ENCODE measurements at places on chromosomes 2 and 18.

- DNase-seq, result peak; percentile 18
Measured at GRCh38 chr2:86193901-86194567, 1.2 kb downstream of the IMMT start.

- DNase-seq, result no peak
Measured at GRCh38 chr2:57802243-57802642, 244.4 kb upstream of the VRK2 start.

GRCh38 chr2:237524631-237525030, 37.6 kb downstream of the MLPH start:
- DNase-seq, result no peak

- DNase-seq, result no peak
Measured at GRCh38 chr2:130388221-130388907, 32.5 kb downstream of the PTPN18 start.

GRCh38 chr2:164644036-164644700, 22.9 kb upstream of the GRB14 start:
- no peak for DNase-seq

DNA sequence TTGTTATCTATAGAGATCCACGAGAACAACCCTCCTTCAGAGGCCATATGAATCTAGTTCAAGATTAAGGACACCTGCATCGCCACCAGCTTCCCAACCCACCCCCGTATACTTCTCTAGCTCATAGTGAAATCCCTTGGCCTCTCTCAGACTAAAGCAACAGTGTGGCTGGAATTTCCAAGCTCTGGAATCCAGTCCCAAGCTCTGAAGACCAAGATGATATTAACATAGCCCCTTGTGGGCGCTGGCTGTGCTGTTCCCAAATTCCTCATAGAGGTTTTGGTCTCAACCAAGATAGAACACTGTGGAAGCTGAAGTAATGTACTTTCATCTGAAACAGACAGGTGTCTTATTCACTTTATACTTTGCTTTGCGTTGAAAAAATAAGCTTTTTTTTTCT, 139.6 kb downstream of the MAP2 start:
- no peak for DNase-seq

GRCh38 chr18:49023938-49024803, 73.4 kb upstream of the SMAD7 start:
- no peak for DNase-seq

DNA sequence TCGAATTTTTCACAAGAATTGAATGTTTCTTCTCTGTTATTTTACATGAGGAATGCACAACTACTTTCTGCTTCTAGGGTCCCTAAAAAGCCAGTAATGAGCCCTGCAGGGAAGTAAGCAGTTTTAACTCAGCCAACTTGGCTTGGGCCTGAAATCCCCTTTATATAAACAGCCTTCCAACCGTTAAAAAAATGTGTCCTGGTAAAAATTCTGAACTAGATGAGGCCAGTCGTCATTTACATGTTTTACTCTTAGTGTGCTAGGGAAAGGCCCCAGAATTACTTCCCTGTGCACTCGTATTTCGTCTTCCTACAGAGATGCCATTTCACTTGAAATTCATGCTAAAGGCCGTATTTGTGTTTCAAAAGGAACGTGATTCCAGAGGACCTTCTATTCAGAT, 42.4 kb upstream of the RPE start:
- DNase-seq, result no peak
